Aorta (tissue), 5 donors: ENCODE measurements at places on chromosomes 12 and 14.

DNA sequence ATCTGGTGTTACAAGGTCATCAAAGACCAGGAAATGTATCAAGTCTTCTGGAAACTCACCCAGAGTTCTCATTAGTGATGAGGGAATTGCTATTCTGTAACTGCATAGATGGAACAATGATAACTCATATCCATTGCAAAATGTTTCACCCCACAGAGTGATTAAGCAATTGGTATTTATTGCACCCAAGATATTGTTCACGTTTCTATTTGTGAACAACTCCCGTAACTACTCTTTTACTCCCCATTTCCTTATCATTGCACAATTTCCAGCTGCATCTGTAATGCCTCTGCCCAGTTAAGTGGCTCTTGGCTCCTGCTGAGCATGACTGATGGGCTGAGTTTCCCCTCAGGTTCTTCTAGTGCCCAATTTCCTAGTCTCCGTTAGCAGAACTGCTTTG, 108.7 kb upstream of the PRICKLE1 start:
- no peak overlapping the region for H3K27ac ChIP-seq
- DNase-seq, result no peak
- H3K36me3 ChIP-seq, result no peaks in the 10 kb centered on the region
- no peaks in the 10 kb centered on the region for H3K27me3 ChIP-seq
- no peak overlapping the region for H3K4me3 ChIP-seq

DNA sequence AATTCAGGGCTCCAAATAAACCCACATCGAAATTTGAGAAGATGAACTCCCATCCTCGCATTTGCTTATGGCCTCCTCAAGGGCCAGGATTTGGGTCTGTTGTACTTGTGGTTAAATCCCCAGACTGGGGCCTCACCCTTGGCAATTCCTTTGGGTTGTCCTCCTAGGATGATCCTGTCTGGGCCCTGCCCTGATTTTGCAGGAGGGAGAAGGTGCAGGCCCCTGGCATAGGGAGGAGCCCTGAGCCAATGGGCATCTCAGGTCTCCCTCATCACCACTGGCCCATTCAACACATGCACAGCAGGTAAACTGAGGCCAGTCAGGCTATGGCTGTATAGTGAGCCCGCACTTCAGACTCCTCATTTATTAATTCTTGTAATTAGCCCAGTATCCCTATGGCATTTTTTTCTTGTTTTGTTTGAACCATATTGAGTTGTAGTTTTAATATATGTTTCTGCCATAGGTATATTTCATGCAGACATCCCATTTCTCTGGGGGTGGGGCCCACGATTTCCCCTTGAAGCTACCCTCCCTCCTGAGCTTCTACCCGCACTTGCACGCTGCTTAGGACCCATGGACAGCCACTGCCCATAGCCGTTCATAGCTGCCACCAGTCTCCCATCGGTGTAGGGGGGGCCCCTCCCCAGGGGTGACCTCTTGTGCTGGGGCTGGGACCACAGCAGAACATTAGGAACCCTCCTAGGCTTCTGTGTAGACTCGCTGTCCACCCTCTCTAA, 67.1 kb upstream of the DDX11 start:
- H3K36me3 ChIP-seq, result no peaks in the 10 kb centered on the region
- no peak for DNase-seq
- H3K4me1 ChIP-seq, result no peaks in the 10 kb centered on the region
- H3K27me3 ChIP-seq, result no peaks in the 10 kb centered on the region
- H3K4me3 ChIP-seq, result no peak overlapping the region
- H3K27ac ChIP-seq, result no peak overlapping the region

- H3K36me3 ChIP-seq, result no peaks in the 10 kb centered on the region
- no peak overlapping the region for H3K27ac ChIP-seq
- no peaks in the 10 kb centered on the region for H3K4me1 ChIP-seq
- no peak overlapping the region for H3K4me3 ChIP-seq
- peaks cover 2% of the 10 kb centered on the region for H3K27me3 ChIP-seq
- no peak for DNase-seq
These were observed 457.1 kb downstream of the DAD1 start for GRCh38 chr14:22131749-22132476.

GRCh38 chr12:107457362-107457935, 228.2 kb upstream of the PWP1 start:
- DNase-seq, result no peak
- no peaks in the 10 kb centered on the region for H3K4me1 ChIP-seq
- H3K27me3 ChIP-seq, result no peaks in the 10 kb centered on the region
- H3K36me3 ChIP-seq, result no peaks in the 10 kb centered on the region
